ENCODE measurements at places on chromosomes 1 and 21.

- DNase-seq = no peak
Measured at GRCh38 chr1:176998183-176998795, 166.2 kb downstream of the ASTN1 start.

DNA sequence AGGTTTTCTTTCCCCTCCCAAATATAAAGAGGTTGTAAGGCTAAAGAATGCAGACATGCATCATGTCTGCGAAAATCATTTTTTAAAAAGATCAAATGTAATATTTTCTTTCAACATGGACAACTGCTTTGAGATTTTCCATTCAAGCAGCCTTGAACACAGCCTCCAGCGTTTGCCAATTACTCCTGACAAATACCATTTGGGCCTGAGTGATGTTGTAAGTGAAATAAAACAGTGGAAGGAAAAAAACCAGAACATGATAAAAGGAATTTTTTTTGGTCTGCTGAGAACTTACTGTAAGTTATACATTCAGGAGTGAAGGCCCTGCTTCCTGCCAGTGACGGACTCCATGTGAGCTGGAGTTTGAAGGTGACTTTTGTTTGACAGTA lies 37.2 kb downstream of the SETD4 start:
- DNase-seq = no peak

DNA sequence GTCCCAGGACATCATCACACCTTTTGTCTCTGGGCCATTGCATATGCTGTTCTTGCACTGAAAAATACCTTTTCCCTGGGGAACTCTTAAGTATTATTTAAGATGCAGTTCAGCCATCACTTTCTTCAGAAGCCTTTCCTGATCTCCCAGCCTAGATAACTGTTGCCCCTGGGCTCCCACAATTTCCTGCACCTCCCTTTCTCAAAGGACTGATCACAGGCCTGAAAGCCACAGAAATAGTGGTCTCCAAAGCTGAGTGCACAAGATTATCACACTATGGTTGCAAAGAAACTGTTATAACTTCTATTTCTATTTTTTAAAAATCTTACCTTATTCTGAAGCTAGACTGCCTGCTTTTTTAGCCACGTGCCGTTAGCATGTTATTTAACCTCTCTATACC lies 2.8 kb upstream of the ZSCAN20 start:
- no peak for DNase-seq

- DNase-seq = no peak
Measured at GRCh38 chr1:248855580-248855979, 3.3 kb downstream of the ZNF692 start.

DNA sequence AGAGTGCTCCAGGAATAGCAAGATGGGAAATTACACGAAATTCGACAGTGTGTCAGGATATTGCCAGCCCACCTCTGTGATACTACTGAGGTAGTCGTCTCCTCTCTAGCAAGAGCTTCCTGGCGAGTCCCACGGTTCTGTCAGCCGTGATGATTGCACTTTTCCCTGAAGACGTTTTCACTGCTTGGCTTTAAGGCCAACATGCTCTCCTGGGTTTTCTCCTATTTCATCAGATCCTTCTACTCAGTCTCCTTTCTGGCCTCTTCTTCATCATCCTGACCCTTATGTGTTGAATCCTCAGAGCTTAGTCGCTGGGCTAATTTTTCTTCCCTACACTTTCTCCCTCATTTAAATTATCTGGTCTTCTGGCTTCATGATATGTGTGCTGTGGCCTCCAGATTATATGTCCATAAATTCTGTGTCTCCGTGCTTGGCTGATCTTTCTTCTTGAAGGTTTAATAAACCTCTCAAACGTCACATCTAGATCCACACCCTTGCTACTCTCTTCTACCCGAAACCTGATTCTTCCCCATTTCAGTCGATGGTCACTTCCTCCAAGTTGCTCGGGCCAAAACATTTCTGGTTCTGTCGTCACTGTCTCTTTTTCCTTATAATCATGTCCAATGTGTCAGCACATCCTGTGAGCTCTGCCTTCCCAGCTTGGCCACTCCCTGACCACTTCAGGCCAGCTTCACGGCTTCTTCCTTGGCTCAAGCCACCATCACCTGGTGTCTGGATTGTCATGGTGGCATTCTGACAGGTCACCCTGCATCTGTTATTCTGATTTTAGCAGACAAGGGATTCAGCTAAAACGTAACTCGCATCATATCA lies 12.2 kb downstream of the OR2B11 start:
- no peak for DNase-seq

GRCh38 chr1:24767351-24767750 lies 22.1 kb downstream of the CLIC4 start:
- DNase-seq = no peak

GRCh38 chr1:78779831-78780230 lies 130.2 kb downstream of the IFI44 start:
- DNase-seq = no peak

GRCh38 chr1:76713535-76713934 lies 153.7 kb upstream of the ST6GALNAC5 start:
- DNase-seq = no peak

GRCh38 chr1:86273066-86273465 lies 116.5 kb upstream of the COL24A1 start:
- no peak for DNase-seq

- no peak for DNase-seq
Measured at GRCh38 chr1:240008298-240008697, 83.4 kb upstream of the FMN2 start.
